Dermis microvascular lymphatic vessel endothelial cell (primary cell): ENCODE measurements at places on chromosomes 6 and 20. TPM values are rescaled to one million over a fixed set of nuclear protein-coding genes. Genes with fewer than 3 reads are reported as not detected.

DNA sequence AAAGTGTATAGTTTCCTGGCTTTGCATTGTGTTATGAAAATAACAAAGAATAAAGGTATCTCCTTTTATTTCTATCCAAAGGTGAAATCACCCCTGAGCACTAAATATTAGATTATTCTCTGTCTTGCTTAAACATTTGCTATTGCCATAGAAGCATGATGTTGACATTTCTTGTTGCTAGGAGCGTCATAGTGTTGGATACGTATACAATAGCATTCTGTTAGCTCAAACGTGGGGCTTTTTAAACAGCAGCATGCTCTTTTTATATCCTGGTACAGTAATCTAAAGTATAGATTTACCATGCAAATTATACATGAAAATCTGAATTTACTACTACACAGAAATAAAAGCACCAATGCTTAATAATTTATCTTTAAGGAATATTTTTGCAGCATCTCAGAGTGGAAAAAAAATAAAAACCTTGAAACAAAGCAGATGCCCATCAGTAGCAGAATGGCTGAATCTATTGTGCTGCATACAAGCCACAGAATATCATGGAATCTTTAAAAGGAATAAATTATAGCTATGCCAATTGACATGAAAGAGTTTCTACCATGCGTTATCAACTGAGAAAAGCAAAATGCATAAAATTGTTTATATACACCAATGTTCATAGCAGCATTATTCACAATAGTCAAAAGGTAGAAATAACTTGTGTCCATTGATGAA is 9.6 kb upstream of the HSF2 start:
- DNase-seq = no peak

- DNase-seq = no peak
These were observed 290.2 kb upstream of the CNR1 start for GRCh38 chr6:88456221-88456859.

GRCh38 chr6:37138856-37139229 is 31.1 kb upstream of the PIM1 start:
- no peak for DNase-seq

DNA sequence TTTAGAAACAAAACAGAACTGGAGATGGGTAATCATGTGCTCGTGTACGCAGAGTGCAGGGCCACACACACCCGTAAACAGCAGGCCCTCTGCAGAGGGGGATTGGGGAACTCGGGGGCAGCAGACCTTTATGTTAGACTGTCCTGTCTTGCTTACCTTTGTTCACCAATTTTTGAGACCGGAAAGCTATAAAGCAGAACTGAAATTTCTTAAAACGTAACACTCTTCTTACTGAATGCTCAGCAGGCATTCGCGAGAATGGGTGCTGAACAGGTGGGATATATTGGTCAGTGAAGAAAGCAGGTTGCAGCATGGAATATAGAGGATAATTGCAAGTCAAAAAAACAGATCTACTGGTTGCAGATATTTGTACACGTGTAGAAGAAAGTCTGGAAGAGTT is 211.1 kb downstream of the BMP7 start:
- DNase-seq = no peak

GRCh38 chr6:156269751-156270369 is 507.3 kb upstream of the ARID1B start:
- DNase-seq = no peak

The TSPO2 gene
- total RNA-seq = not detected in 2 replicates

The COL20A1 gene
- 0.13 TPM in 1 of 2 replicates, not detected in the other for total RNA-seq
